ENCODE measurements at places on chromosomes 7 and 10.

DNA sequence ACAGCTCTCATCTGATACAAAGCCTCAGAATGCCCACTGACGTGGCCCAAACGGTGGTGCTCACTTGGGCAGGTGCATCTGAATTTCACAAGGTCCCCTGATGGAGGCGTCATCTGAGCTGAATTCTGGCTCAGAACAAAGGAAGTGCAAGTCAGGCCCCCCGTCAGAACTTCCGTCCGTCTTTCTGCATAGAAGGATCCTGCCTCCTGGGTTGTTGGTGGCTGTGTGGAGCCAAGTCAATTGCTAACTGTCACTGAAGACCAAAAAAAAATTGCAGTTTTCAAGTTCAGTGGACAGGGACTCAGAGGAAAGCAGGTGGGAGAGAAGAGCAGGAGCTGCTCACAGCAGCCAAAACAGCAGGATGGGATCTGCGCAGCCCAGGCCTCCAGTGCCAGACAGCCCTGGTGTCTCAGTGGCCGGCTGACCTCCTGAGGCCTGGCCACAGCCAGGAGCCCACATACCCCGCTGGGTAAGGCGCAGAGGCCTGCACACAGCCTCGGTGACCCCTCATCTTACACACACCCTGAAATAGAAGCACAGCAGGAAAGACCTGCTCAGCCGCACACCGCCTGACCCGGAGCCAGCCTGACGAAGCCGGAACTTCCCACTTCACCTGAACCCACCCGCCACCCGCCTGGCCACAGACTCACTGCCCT lies 49.4 kb downstream of the PYROXD2 start:
- peak; percentile 55 for DNase-seq

GRCh38 chr10:50470798-50471582 lies 152.8 kb downstream of the SGMS1 start:
- peak; percentile 54 for DNase-seq

DNA sequence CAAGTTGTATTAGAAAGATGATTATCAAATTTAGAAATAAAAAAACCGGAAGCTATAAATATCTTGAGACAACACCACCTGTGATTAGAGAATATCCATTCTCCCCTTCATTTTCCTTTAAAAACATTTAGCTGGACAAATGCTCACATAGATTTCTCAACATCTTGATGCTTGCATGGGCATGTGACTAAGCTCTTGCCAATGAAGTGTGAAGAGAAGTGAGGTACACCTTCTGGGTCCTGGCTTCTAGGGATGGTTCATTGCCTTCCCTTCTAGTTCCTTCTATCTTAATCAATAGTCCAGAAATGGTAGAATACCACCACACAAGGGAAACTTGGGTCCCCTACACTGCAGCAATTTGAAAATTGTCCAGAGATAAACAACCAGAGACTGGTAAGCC lies 41.0 kb downstream of the WAPL start:
- no peak for DNase-seq

- DNase-seq, result no peak
Observed at GRCh38 chr7:137572056-137572784, 228.7 kb upstream of the PTN start.

DNA sequence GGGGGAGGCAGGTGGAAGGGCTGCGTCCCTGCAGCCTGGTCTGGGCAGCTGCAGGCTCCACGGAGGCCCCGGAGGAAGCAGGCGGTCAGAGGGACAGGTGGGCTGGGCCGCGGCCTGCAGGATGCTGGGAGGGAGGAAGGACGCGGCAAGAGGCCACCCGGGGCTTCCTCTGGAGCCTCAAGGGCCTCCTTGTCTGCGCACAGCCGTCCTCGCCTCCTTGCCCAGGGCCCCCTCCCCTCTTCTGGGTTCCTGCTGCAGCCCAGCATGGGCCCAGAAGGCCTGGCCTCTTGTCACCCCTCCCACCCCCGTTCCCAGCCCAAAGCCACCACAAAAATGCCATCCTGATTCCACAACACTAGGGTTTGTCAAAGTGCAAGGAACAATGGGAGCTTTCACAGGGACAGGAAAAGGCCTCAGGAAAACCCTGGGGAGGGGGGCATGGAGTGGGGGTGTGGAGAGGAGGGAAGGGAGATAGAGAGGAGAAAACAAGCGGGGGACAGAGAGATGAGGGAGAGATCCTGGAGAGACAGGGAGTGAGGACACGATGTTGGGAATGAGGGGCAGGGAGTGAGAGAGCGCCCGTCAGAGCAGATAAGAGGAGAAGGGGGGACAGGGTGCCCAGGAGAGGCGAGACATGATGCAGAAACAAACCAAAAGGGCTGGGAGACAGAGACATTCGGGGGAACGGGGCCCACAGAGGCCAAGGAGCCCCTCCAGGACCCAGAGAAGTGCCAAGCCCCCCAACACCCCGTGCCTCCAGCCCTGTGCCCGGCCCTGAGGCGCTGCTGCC lies 41.8 kb downstream of the ZCCHC24 start:
- peak; percentile 98 for DNase-seq

- DNase-seq, result no peak
Observed at GRCh38 chr10:112851181-112851580, 98.9 kb upstream of the TCF7L2 start.

GRCh38 chr7:144859739-144860138 lies 23.9 kb upstream of the TPK1 start:
- no peak for DNase-seq

DNA sequence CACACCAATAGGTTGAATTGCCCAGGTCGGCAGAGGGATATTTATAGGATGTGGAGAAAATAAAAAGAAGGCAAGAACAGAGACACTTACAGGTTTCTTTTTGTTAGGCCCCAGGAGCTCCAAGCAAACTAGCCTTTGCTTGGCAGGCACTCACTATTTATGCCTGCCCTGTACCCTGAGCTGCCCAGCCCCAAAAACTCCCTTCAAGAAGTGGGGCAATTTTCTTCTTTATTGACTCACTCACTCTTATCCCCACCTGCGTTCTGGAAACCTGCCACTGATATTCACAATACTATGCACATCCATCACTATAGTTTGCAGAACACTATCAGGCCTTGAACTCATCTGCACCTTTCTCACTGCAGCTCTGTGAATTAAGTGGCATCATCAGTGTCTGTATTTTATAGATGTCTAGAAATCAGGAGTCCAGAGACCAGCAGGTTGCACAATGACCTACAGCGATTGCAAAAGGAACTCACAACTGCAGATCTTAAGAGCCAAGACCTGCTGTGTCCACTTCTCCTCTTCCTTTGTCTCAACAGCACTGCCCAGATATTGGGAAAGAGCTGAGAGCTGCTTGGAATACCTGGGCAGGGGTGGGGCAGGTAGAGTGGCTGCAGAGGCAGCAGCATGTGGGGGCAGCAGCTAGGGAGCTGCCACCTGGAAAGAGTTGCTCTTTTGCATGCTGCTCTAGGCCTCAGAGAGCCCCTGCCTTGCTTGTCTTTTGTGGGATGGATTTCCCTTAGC lies at the start of gene SFTPD:
TSS of gene SFTPD (minus strand) at position 130 of the 747 bp plus-strand sequence. CDS start 2,446 bp downstream, outside the sequence.
- no peak for DNase-seq

DNA sequence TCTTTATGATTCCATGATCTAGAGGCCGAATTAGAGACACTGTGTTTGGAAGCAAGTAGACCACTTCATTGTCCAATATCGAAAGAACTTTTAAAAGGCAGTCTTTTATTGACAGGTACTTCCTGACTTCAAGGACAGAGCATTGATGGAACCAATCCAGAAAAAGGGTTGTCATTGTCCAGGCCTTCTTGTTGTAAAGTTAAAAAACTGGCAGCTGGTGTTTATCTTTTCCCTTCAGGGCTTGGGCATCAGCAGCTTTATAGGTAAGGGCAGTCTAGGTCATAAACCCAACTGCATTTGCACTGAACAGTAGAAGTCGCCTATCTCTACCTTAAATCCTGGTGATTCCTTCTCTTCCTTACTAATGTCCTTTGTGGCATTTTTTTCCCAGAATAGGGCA lies 95.6 kb downstream of the ST7 start:
- DNase-seq, result no peak

GRCh38 chr7:22601003-22601402 lies 101.0 kb upstream of the STEAP1B start:
- no peak for DNase-seq

GRCh38 chr7:127997226-127997922 lies 33.9 kb downstream of the LRRC4 start:
- no peak for DNase-seq

DNA sequence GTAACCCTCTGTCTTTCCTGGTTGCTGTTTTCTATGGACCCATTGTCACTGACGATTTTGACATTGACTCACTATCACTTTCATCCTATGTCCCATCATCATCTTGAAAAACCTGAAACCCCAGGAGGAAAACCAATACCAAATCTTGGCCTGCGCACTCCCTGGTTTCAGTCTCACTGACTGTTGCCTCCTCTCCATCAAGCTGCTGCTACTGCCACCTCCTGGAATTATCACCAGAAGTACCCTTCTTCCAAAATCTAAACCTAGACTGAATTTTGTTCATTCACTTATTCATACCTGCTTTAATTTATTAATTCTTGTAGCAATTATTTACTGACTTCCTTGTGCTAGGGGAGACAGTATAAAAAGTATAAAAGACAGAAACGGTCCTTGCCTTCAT lies 44.5 kb upstream of the ACBD5 start:
- peak; percentile 59 for DNase-seq

DNA sequence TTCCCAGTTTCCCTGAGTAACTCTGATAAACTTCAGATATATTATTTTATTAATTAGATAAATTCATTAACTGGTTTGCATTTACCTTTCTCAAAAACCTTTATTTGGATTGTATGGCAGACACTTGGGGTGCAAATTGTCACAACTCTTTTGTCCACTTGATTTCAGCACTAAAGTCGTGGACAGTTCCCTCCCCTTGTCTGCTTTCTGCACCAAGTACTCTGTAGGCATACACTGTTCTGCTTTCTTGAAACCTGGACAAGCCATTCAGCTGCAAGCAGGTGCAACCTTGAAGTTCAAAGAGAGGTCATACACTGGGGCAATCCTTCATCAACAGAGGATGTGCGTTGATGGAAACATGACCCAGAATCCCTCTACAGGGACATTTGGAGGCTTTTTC lies 162.9 kb downstream of the ARL5B start:
- peak; percentile 55 for DNase-seq

DNA sequence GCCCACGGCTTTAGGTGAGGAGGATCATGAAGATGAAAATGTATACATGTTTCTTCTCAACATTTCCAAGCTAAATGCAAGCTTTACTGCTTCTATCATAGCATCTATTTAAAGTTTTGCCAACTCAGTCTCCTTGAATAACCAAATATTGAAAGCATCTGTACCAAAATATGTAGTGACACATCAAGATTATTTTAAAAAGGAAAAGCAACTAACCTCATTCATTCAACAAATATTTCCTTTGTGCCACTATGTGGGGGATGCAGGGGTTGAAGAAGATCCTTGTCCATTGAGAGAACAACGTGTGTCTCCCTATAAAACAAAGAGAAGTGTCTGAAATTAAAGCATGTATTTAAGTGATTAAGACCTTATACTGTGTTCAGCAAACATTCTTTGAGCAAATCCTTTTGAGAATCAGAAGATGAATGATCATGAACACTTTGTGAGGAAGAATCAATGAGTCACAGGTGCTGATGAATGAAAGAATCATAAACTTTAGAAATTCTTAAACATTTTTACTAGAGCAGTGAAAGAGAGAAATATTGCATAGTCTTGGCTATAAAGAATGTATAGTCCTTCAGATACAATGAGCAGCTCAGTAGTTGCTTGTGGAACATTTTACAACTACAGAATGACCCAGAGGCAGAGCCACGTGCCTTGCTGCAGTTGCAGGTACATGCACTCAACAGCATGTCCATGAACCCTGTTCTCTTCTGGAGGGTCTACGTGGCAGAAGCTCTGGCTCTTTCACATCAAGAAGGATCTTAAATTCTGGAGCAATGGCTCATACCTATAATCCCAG lies 13.9 kb downstream of the TAS2R60 start:
- no peak for DNase-seq

- no peak for DNase-seq
Observed at GRCh38 chr10:27225642-27226257, 14.8 kb downstream of the ACBD5 start.

DNA sequence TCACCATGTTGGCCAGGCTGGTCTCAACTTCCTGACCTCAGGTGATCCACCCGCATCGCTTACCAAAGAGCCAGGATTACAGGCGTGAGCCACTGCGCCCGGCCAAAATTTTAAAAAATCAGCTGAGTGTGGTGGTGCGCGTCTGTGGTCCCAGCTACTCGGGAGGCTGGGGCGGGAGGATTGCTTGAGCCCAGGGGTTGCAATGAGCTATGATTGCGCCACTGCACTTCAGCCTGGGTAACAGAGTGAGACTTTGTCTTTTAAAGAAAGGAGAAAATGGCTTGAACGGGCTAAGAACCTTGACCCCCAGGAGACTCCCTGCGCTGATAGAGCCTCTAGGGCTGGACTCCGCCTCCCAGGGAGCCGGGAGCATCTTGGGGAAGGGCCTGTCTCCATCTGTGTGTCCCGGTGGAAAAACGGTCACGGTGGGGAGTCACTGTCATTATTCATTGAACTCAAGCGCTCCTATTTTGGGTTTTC lies 760 bp upstream of the KCTD7 start:
- DNase-seq, result no peak

GRCh38 chr10:96978621-96979154 lies 146.6 kb downstream of the LCOR start:
- DNase-seq, result peak; percentile 29

DNA sequence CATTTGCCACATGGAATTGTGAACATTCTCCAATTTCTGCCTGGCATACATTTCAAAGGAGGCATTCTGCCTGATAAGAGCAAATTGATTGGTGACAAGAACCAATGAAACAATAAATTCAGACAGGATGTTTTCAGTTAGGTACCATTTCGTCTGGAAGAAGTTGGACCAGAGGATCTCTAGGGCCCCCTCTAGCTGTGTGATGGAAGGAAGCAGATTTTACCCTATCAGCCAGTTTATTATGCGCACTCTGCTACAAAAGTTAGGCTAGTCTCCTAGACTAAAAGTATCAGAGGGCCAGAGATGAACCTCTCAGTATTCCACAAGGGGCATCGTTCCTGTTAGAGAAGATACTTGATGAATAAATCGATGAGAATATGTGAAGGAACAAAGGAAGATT lies 118.0 kb downstream of the BUB3 start:
- peak; percentile 32 for DNase-seq

GRCh38 chr10:18158773-18159265 lies 18.6 kb downstream of the CACNB2 start:
- no peak for DNase-seq

- DNase-seq, result no peak
Observed at GRCh38 chr7:117659531-117660011, 179.7 kb downstream of the CFTR start.
